ENCODE measurements at places on chromosomes 13 and 19. TPM values are rescaled to one million over a fixed set of nuclear protein-coding genes. Genes with fewer than 3 reads are reported as not detected.

- DNase-seq = no peak
- H3K27ac ChIP-seq = no peak overlapping the region
- H3K27me3 ChIP-seq = peaks cover 75% of the 10 kb centered on the region
- no peak overlapping the region for H3K4me3 ChIP-seq
- H3K4me1 ChIP-seq = peaks cover 18% of the 10 kb centered on the region
- H3K36me3 ChIP-seq = no peaks in the 10 kb centered on the region
These were observed 2.5 kb upstream of the CRLF1 start for GRCh38 chr19:18608805-18609716.

DNA sequence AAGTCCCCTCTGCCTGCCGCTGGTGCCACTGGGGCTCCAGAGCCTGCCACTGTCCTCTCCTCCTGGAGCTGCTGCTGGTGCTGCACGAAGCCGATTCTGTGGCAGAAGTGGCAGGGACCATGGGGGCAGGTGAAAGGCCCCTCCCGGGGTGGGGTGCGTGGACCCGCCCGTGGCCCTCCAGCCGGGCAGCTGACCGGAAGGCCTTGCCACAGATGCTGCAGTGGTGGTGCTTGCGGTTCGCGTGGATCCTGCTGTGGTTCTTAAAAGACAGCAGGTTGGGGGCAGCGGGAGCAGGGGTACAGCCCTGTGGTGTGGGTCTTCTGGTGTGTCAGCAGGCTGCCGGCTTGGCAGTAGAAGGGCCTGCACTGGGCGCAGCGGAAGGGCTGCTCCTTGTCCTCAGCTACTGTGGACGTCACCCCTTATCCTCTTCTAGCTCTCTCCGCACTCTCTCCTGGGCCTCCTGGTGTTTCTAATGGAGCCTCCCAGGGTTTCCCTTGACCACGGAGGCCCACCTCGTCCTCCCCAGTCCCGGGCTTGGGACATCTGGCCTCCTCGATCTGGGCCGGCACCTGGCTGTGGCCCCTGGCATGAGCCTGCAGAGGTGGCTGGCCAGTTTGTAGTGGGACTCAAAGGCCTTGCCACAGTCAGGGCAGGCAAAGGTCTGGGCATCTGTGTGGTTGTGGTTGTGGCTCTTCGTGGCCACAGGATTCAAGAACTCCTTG is 380.4 kb downstream of the OLFM4 start:
- H3K27ac ChIP-seq = no peak overlapping the region
- no peaks in the 10 kb centered on the region for H3K36me3 ChIP-seq
- H3K4me3 ChIP-seq = no peak overlapping the region
- H3K4me1 ChIP-seq = no peaks in the 10 kb centered on the region
- DNase-seq = no peak
- H3K27me3 ChIP-seq = no peaks in the 10 kb centered on the region

- no peaks in the 10 kb centered on the region for H3K27me3 ChIP-seq
- H3K4me3 ChIP-seq = no peak overlapping the region
- peaks cover under 1% of the 10 kb centered on the region for H3K36me3 ChIP-seq
- H3K4me1 ChIP-seq = peaks cover 7% of the 10 kb centered on the region
- peak; percentile 86 for DNase-seq
These were observed 11.9 kb downstream of the SELENOW start for GRCh38 chr19:47790398-47790814.

- no peak for DNase-seq
- no peaks in the 10 kb centered on the region for H3K27me3 ChIP-seq
- no peak overlapping the region for H3K27ac ChIP-seq
These were observed 85.3 kb upstream of the FNDC3A start for GRCh38 chr13:48890391-48890790.

- peaks cover 11% of the 10 kb centered on the region for H3K36me3 ChIP-seq
- DNase-seq = no peak
- no peaks in the 10 kb centered on the region for H3K27me3 ChIP-seq
- H3K27ac ChIP-seq = no peak overlapping the region
- H3K4me1 ChIP-seq = no peaks in the 10 kb centered on the region
- H3K4me3 ChIP-seq = no peak overlapping the region
These were observed 7.1 kb downstream of the YIPF2 start for GRCh38 chr19:10921199-10921909.

DNA sequence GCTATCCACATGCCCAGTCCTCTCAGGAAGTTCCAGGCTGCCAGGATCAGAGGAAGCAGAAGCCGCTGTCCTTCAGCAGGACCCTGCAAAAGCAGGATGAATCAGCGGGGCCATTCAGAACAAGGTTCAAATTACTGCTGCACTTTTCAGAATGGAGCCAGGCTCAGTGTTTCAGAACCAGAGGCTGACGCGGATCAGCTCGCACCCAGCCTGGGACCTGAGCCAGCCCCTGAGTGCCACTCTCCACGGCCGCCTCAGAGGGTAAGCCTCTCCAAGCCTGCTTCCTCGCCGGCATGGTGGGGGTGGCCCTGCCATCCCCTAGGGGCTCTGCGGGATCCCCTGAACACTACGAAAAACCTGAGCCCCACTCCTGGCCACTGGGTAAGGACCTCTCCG is 24.7 kb downstream of the RASA3 start:
- H3K36me3 ChIP-seq = peaks cover 18% of the 10 kb centered on the region
- no peak overlapping the region for H3K27ac ChIP-seq
- DNase-seq = no peak
- no peaks in the 10 kb centered on the region for H3K27me3 ChIP-seq
- peaks cover 44% of the 10 kb centered on the region for H3K4me1 ChIP-seq

- H3K27me3 ChIP-seq = no peaks in the 10 kb centered on the region
These were observed 1268.4 kb upstream of the SPRY2 start for GRCh38 chr13:81609335-81609734.

DNA sequence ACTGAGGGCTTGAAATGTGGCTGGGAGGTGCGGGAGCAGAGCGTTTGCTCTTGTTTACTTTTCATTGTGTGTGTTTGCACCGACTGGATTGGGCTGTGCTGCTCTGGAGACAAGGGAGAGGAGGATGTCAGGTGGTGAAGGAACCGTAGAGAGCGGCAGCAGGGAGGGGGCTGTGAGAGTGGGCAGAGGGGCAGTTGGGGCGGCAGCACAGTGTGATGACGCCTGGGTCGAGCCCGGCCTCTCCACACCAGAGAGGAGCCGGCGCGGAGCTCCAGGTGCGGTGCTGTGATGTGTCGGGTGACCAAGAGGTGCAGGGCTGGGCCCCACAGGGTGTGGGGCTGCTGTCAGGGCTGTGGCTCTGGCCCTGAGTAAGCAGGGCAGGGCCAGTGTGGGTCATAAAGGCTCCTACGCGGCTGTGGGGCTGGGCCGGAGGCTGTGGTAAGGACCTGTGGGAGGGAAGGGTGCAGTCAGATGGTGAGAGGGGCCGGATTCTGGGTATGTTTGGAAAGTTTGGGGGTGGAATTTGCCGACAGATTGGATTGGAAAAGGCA is 10.5 kb downstream of the NAXD start:
- H3K27ac ChIP-seq = no peak overlapping the region
- DNase-seq = no peak
- H3K4me3 ChIP-seq = no peak overlapping the region
- H3K27me3 ChIP-seq = no peaks in the 10 kb centered on the region
- H3K4me1 ChIP-seq = peaks cover 25% of the 10 kb centered on the region
- peaks cover 26% of the 10 kb centered on the region for H3K36me3 ChIP-seq

DNA sequence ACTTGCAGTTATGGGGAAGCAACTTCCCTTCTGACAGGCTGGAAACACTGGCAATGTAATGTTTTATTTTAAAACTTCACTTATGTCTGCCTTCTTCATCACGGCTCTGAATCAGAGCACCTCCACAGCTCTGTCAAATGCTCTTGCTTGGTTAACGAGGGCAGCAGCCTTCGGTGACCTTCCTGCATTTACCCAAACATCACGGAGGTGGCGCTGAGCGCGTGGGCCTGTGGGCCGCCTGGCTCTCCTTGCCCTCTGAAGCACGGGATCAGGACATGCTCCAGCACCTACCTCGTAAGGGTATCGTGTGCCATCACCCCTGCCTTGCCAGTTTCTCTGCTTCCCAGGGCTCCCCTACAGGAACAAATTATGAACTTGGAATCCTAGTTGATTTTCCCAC is 310.0 kb downstream of the TEX29 start:
- no peak overlapping the region for H3K4me3 ChIP-seq
- H3K27me3 ChIP-seq = no peaks in the 10 kb centered on the region
- H3K27ac ChIP-seq = no peak overlapping the region
- H3K4me1 ChIP-seq = no peaks in the 10 kb centered on the region
- no peaks in the 10 kb centered on the region for H3K36me3 ChIP-seq

- no peaks in the 10 kb centered on the region for H3K36me3 ChIP-seq
- no peaks in the 10 kb centered on the region for H3K4me1 ChIP-seq
- H3K27me3 ChIP-seq = no peaks in the 10 kb centered on the region
- DNase-seq = no peak
- no peak overlapping the region for H3K27ac ChIP-seq
- H3K4me3 ChIP-seq = no peak overlapping the region
These were observed 128.7 kb upstream of the SLC10A2 start for GRCh38 chr13:103194871-103195270.

DNA sequence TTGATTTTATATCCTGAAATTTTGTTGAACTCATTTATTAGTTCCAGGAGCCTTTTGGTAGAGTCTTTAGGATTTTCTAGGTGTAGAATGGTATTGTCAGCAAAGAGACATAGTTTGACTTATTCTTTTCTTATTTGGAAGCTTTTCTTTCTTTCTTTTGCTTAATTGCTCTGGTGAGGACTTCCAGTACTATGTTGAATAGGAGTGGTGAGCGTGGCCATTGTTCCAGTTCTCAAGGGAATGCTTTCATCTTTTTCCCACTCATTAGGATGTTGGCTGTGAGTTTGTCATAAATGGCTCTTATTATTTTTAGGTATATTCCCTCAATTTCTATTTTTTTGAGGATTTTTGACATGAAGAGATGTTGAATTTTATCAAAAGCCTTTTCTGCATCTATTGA is 182.2 kb upstream of the SPRY2 start:
- no peak overlapping the region for H3K4me3 ChIP-seq
- no peak for DNase-seq
- no peaks in the 10 kb centered on the region for H3K36me3 ChIP-seq

Gene NLRP4
- total RNA-seq = not detected

Gene C1QTNF9
- not detected for total RNA-seq

Gene SELENOV
- total RNA-seq = not detected

Gene IFNL1
- total RNA-seq = 0.29 TPM

All from activated CD8-positive, alpha-beta T cell treated with anti-CD3 and anti-CD28 coated beads, Interleukin-2, amount 10 ng/mL, durations not matched to agents 7 days and 5 days (primary cell).